ENCODE measurements at places on chromosomes 6 and 20.
A peak's percentile ranks its signal among the peaks of the same experiment; 100 is the strongest.

- no peak for DNase-seq
Measured at GRCh38 chr20:8656335-8656734, 412.6 kb upstream of the PLCB4 start.

DNA sequence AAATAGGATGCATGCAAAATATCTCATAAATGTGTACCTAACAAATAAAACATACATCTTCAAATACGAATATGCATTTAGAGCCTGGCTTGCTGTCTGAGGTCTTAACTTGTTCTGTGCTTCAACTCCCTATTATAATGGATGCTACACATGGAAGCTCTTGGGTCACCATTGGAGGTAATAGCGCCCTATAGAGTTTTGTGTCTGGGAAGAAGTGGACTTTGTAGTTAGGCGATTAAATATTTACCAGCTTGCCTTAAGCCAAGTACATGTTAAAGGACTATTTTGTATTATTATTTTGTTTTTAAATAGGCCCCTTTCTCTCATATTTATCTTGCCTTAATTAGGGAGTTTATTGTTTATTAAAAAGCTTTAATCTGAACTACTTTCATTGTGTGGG is 107.4 kb downstream of the LAMA2 start:
- no peak for DNase-seq

GRCh38 chr6:166036316-166037095 is 131.1 kb downstream of the TBXT start:
- no peak for DNase-seq

DNA sequence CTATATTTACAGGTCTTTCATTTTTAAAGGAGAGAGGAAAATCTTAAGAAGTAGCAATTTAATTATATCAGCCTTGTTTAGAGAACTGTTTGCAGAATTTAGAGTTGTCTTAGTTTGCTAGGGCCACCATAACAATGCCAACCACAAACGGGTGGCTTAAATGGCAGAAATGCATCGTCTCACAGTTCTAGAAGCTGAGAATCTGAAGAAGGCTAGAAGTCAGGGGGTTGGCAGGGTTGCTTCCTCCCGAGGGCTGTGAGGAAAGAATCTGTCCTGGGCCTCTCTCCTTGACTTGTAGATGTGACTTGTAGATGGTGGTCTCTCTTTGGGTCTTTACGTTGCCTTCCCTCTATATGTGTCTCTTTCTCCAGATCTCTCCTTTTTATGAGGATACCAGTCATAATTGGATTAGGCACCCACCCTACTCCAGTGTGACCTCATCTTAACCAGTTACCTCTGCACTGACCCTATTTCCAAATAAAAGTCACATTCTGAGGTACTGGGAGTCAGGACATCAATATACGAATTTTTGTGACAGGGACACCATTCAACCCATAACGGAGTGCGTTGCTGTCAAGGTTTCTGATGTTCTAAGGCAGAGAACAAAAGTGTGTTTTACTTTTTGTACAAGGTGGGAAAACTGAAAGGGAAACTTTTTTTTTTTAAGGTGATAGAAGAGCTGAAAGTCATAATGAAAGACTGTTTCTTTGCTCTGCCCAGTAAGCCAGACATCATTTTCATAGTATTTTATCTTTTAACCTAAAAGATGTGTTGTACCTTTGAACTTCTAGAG is 84.4 kb downstream of the SAMD3 start:
- DNase-seq, result peak; percentile 11

DNA sequence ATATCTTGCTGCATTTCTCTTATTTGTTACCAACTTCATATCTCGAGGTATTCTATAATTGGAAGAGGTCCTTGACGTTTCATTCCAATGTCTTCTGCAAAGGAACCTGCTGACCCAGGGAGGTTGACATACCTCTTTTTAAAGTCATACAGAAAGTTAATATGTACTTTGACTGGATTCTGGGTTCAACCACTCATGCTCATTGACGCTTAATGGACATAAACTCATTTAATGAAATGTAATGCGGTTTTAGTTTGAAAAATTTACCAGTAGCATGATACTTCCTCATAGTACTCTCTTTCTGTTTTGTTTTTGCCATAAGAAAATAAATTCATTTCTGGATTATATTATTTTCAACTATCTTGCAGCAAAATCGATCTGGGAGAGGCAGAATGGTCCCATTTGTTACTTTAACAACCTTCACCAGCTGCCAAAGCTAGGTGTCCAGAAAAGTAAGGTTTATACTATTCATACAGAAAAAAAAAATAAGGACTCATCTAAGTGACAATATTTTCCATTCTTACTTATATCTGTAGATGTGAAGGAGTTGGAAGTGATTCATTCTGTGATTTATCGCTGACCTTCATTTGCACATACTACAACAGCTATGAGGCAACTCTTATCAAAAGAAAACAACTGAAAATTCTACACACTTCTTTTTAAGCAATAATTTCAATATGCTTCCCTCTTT is 101.6 kb downstream of the ATXN1 start:
- DNase-seq, result no peak
